Psoas muscle (tissue), 8 donors: ENCODE measurements at places on chromosomes 4 and X. TPM values are rescaled to one million over a fixed set of nuclear protein-coding genes. Genes with fewer than 3 reads are reported as not detected.

Gene TEX28
- not detected for polyA plus RNA-seq

Gene APLN
- polyA plus RNA-seq, result 0.68 TPM

Gene XAGE2
- not detected for polyA plus RNA-seq

Gene TRPC5OS
- polyA plus RNA-seq, result not detected

Gene DRD5
- polyA plus RNA-seq, result not detected

GRCh38 chr4:95209927-95210326 lies 338.8 kb downstream of the UNC5C start:
- no peaks in the 10 kb centered on the region for H3K27me3 ChIP-seq
- DNase-seq, result no peak
- no peak overlapping the region for H3K27ac ChIP-seq
- no peaks in the 10 kb centered on the region for H3K36me3 ChIP-seq

- no peaks in the 10 kb centered on the region for H3K27me3 ChIP-seq
- no peaks in the 10 kb centered on the region for H3K36me3 ChIP-seq
- H3K27ac ChIP-seq, result no peak overlapping the region
Observed at GRCh38 chrX:103437147-103437873, 61.0 kb downstream of the BEX3 start.

- no peaks in the 10 kb centered on the region for H3K27me3 ChIP-seq
- H3K4me1 ChIP-seq, result peaks cover 11% of the 10 kb centered on the region
Observed at GRCh38 chr4:183438458-183439113, 5.8 kb upstream of the CDKN2AIP start.

DNA sequence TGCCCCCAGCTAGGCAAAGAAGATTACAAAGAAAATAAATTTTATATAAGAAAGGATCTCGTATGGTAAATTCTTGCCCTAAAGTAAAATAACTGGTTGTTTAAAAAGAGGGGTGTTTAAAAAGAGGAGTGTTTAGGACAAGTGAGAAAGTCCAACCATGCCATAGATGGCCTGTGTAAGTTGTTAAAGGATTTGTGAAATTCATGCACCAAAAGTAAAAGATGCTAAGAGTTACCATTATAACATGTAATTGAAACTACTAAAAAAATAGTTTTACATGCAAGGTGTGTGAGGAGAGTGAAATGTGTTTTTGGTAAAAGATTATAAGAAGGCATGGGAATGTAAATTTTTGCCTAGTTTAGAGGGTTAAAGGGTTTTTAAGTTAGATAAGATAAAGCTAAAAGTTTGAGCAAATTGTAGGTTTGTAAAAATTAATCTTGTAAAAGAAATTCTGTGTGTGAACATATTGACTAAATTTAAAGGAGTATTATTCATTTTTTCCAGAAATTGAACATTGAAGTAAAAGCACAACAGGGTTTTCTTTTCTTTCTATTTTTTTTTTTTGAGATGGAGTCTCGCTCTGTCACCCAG lies 20.1 kb downstream of the HTT-AS start:
- H3K4me1 ChIP-seq, result peaks cover 6% of the 10 kb centered on the region
- H3K36me3 ChIP-seq, result no peaks in the 10 kb centered on the region
- no peak overlapping the region for H3K4me3 ChIP-seq

DNA sequence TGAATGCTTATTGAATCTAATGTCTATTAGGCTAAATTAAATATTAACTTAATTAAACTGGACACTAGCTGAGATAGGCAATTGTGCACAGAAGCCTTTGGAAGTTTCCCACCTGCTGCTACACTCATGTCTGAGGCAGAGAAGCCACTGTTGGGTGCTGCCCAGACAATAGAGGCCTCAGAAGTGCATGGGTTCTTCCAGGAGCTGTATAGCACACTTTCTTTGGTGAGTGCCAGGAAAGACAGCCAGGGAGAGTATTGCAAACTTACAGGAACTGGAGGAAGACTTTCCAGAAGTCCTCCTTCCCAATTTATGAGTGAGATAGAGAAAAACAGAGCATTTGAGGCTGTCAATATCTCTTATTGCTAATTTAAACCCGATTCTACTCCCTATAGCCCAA lies 89.9 kb downstream of the GPAT3 start:
- peak overlapping the region; percentile 90 for H3K27ac ChIP-seq
- H3K27me3 ChIP-seq, result no peaks in the 10 kb centered on the region
- H3K36me3 ChIP-seq, result no peaks in the 10 kb centered on the region
- DNase-seq, result no peak
- peaks cover 27% of the 10 kb centered on the region for H3K4me1 ChIP-seq

DNA sequence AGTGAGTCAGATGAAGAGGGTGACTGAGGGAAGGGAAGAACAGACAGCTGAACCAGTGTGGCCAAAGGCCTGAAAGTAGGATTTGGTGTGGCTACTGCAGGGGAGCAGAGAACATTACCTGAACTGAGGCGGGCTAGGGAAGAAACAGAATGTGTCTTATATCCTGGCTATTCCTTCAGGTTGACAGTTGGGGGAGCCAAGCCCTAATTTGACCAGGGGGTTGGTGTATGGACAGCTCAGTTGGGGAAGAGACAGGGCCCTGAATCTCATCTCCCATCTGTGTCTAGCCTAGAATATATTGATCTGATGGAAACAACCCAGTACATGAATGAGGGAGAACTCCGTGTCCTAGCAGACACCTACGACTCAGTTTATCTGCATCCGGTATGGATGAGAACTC lies 4.2 kb downstream of the HDAC6 start:
- H3K36me3 ChIP-seq, result peaks cover 43% of the 10 kb centered on the region
- no peak for DNase-seq
- H3K27ac ChIP-seq, result no peak overlapping the region

GRCh38 chr4:120720354-120720934 lies 202.1 kb downstream of the PRDM5 start:
- DNase-seq, result no peak
- no peaks in the 10 kb centered on the region for H3K27me3 ChIP-seq
- H3K4me3 ChIP-seq, result no peak overlapping the region
- no peaks in the 10 kb centered on the region for H3K36me3 ChIP-seq

DNA sequence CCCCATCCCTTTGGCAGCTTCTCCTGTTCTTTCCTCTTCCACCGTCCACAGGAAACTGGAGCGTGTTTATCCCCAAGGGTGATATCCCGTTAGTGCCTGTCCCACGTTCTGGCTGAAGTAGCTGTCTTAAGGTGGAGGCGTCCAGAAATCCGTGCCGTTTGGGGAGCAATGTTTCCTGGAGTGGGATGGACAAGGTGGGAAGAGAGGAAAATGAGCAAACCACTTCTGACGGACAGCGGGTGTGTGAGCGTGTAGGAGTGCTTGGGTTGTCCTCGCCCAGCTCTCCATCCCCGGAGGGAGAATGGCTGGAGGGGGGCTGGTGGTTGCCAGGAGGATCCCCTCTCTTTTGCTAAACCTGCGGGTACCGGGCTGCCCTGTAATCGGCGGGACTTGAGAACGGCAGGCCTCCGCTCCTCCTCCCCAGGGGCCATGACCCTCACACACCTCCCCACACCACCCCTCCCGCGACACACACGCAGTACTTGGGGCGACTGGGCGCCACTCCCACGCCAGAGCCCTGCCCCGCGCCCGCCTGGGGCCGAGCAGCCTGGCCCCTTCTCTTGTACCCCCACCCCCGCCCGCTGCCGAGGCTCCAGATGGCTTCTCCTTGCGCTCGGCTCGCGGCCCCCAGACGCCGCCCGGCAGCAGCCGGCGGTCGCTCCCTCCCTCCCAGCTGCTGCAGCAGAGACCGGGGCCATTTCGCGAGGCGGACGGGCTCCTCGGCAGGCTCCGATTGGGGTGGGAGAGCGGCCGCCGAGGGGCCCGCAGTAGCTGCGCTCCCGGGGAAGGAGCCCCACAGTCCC lies 13.9 kb upstream of the PRDM8 start:
- H3K4me3 ChIP-seq, result peak overlapping the region; percentile 70
- peaks cover 13% of the 10 kb centered on the region for H3K4me1 ChIP-seq
- H3K36me3 ChIP-seq, result no peaks in the 10 kb centered on the region
- DNase-seq, result peak; percentile 67

DNA sequence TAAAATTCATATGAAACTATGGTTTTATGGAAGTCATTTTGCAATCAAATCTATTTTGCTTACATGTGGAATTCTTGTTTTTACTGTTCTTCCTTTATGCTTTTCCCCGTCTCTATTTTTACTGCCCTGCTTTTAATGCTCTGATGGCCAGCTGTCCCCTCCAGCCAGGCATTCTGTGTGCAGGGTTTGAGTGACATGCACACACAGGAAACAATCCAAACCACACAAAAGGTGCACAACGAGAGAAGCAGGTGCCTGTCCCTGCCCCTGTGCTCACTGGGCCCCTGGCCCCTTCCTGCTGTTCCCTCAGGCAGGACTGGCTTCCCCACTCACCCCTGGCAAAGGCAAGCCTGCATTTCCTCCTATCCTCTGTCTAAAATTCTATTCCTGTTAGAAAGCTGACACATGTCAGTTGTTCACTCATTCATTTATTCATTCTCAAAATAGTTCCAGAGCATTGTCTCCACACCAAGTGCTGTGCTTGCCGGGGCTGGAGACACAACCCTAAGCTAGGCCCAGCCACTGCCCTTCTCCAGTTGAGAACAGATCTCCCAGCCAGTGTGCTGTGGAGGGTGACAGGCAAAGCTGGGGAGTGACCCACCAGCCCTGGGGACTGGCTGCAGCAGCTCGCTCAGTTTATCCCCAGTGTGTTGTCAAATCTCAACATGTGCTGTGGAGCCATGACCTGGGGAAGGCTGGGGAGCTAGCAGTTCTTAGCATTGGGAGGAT lies 346.3 kb downstream of the FBXW7 start:
- no peak overlapping the region for H3K4me3 ChIP-seq
- no peak overlapping the region for H3K27ac ChIP-seq
- no peak for DNase-seq
- no peaks in the 10 kb centered on the region for H3K36me3 ChIP-seq
- H3K27me3 ChIP-seq, result no peaks in the 10 kb centered on the region

DNA sequence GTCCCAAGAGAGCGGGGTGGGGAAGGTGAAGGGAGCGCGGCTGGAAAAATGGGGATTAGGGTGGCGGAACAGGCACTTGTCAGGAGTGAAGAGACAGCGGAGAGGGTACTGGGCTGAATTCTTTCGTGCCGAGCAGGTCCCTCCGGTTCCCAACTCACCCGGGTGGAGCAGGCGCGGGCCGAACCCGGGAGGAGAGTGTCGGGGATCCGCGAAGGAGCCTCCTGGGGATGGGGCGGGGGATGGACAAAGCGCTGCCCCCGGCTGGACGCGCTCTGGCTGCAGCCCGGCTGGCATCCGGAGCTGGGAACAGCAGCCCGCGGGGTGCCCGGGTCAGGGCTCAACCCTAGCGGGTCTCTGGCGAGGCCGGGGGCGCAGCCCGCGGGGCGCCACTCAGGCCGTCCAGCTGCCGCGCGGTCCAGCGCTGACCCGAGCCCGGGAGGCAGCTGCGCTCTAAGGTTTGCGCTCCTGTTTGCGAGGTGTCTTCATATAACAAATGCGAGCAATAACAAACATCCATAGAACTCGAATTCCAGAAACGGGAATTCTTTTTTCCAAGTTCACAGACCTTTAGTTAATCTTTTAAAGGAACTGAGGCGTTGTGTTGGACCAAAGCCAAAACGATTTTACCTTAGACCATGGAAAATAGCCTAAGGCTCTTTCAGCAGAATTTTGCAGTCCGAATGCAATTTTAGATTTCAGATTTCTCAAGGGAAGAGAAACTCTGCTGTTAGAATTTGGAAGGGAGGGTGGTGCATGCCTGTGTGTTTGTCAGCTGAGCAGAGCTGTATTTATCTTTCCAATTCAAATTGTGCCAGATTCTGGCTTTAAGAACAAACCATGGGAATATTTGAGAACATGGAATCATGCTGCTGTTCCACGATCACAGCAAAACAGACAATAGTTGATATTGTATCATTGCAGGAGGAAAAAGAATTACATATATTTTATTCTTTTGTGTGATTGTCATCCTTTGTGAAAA lies 744 bp downstream of the NPY5R start:
- no peaks in the 10 kb centered on the region for H3K36me3 ChIP-seq
- peaks cover 12% of the 10 kb centered on the region for H3K27me3 ChIP-seq
- H3K27ac ChIP-seq, result no peak overlapping the region
- peak overlapping the region; percentile 60 for H3K4me3 ChIP-seq
- no peaks in the 10 kb centered on the region for H3K4me1 ChIP-seq
